Activated T-cell treated with anti-CD3 and anti-CD28 coated beads, Interleukin-2, amount 50 U/mL, for 24 hours (primary cell): ENCODE measurements at places on chromosomes 6 and 20.

- no peak for DNase-seq
These were observed 715.2 kb upstream of the MANEA start for GRCh38 chr6:94862112-94862511.

GRCh38 chr6:66948106-66948505 is 1241.1 kb upstream of the EYS start:
- DNase-seq = no peak

DNA sequence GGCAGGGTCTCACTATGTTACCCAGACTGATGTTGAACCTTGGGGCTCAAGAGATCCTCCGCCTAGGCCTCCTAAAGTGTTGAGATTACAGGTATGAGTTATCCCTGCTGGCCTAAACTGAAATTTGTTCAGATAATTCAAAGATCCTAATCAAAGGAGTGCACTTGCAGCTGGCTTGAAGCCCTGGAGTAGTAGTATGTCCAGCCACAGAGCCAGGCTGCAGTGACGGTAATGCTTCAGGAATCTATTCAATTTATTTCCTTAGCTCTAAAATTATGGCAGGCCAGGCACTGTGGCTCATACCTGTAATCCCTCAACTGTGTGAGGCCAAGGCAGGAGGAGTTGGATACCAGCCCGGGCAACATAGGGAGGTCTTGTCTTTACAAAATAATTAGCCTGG is 1.4 kb upstream of the DDX43 start:
- no peak for DNase-seq

DNA sequence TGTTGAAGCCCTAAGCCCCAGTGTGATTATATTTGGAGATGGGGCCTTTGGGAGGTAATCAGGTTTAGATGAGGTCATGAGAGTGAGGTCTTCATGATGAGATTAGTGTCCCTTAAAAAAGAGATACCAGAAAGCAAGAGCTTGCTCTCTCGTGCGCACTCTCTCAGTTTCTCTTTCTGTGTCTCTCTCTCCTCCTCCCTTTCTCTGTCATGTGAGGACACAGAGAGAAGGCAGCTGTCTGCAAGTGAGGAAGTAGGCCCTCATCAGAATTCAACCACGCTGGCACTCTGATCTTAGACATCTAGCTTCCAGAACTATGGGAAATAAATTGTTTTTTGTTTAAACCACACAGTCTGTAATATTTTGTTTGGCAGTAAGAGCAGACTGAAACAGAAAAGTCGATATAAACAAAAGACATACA is 180.5 kb downstream of the IBTK start:
- no peak for DNase-seq

DNA sequence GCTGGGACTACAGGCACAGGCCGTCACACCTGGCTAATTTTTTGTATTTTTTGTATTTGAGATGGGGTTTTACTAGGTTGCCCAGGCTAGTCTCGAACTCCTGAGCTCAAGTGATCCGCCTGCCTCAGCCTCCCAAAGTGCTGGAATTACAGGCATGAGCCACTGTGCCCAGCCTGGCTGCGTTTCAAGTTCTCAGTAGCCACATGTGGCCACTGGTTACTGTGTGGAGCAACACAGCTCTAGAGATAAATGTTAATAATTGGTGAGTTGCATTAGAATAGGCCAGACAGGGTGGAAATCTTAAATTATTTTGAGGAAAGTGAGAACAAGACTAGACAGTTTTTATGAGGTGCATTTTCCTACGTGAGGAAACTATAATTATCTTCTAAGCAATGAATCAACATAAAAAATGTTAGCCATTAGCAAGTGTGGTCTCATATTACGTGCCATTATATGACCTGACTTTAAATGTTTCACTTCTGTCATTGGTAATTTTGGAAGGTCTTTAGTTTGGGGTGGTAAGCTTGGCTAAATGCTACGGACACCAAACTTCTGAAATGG is 129.6 kb downstream of the PLEKHG1 start:
- DNase-seq = no peak

DNA sequence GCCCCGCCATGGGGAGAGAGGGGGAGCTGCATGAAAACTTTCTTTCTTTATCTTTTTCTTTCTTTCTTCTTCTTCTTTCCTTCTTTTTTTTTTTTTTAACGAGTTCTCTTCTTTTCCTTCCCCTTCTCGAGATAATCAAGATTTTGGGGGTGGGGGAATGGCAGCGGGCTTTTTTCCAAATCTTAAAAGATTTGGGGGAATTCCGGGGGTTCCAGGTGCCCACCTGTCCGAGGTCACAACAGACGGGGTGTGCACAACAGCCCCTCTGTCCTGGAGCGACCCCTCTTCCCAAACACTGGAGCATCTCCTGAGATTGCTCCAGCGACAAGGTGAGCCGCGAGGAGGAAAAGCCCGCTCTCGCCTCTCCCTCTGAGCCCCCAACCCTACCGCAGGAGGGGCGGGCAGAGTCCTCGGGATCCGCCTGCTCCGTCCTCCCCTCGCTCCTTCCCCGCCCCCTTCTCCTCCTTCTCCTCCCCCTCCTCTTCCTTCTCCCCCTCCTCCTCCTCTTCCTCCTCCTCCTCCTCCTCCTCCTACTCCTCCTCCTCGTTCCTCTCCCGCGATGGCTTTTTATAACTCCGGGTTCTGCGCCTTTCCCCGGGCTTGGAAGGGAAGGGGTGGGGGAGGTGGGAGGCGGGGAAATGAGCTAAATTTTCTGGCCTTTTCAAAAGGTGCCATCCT is 689 bp upstream of the KCNB1 start:
- DNase-seq = no peak

DNA sequence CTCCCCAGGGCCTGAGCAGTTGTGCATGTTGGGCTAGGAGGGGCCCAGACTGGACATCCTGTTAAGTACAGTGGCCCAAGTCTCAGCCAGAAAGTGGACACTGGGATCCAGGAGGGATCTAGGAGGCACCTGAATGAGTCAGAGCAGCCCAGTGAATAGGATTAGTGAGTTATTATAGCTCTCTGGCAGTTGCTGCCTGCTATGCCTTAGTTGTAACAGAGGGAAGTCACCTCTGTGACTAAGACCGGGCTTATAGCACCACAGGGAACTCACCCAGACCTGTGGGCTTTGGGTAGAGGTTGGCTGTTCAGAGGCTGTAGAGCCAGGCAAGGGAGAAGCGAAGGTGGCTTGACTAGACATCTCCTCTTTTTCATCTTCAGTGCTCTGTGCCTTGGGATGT is 39.0 kb upstream of the AAR2 start:
- no peak for DNase-seq

DNA sequence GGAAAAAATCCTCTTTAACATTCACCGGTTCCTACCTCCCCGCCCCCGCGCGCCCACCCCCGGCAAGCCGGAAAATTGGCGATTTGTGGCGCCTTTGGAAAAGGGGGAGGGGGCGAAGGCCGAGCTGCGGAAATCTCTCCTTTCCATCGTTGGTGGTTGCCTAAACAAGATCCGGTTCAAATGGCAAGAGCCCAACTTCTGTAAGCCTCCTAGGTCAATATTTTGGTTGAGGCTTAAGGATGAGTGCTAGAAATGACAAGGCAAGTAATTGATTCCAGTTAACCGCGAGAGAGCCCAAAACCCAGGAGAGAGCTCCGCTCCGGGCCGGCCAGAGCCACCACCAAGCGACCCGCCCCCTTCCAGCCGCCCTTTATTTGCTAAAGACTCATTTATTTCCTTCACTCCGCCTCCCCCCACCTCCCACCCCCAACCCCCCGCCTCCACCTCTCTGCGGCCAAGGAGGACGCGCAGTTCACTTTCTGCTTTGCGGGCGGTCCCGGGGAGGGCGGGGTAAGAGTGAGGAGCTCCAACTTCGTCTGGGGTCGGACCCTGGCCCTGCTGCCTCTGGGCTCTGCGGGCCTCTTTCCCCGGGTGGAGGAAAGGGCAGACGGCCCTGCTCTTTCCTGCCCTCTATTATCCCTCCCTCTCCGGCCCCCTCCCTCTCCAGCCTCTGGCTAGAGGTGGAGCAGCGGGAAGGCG is 838 bp upstream of the NKX2-2 start:
- no peak for DNase-seq

GRCh38 chr20:46027245-46027853 is 1.7 kb upstream of the SLC12A5 start:
- no peak for DNase-seq

DNA sequence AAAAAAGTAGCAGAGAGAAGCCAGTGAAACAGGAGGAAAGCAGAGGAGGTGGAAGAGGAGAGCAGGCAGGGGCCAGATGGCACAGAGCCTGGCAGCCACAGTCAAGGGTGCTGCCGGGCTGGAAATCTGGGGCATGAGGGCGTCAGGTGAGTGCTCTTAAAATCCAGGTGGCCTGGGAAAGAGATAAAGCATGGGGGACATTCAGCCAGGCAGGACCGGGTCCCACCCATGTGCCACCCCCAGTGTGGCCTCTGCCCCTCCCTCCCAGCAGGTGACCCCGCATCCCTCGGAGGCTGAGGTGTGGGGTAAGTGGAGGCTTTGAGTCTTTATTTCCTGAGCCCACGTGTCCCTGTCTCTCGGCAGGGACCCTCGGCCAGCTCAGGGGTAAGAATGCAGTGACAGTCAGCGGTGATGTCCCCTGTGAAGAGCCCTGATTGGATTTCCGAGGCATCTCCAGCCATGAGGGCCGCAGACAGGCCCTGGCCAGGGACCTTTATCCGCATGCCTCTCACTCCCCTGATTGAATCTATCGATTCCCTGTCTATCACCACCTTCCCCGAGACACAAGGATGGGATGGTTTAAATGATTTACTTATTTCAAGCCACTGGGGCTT is 33.8 kb upstream of the SULF2 start:
- DNase-seq = no peak

DNA sequence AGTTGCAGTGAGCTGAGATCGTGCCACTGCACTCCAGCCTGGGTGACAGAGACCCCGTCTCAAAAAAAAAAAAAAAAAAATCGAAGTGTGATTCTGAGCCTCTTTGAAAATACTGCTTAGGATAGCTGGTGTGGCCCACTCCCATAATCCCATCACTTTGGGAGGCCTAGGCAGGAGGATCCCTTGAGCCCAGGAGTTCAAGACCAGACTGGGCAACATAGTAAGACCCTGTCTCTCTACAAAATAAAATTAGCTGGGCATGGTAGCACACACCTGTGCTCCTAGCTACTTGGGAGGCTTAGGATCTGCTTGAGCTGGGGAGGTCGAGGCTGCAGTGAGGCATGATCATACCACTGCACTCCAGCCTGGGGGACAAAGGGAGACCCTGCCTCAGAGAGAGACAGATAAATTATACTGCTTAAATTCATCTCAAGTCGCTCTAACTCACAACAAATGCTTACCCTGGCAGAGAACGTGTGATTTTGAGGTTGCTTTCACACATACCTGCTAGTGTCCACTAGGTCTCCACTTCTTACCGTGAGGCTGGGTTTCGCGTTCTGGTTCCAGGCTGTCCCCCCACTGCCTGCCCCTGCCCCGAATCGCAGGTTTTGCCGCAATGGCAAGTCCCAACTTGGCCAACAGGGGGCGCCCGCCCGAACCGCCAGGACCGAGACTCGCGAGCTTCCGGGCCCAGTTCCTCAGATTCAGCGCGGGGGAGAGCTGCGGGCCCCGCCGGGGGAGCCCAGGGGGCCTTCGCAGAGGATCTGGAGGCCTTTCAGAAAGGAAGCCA is 12.3 kb upstream of the TMC2 start:
- DNase-seq = peak; percentile 97

- DNase-seq = no peak
These were observed 6.0 kb upstream of the AVP start for GRCh38 chr20:3090565-3090964.

DNA sequence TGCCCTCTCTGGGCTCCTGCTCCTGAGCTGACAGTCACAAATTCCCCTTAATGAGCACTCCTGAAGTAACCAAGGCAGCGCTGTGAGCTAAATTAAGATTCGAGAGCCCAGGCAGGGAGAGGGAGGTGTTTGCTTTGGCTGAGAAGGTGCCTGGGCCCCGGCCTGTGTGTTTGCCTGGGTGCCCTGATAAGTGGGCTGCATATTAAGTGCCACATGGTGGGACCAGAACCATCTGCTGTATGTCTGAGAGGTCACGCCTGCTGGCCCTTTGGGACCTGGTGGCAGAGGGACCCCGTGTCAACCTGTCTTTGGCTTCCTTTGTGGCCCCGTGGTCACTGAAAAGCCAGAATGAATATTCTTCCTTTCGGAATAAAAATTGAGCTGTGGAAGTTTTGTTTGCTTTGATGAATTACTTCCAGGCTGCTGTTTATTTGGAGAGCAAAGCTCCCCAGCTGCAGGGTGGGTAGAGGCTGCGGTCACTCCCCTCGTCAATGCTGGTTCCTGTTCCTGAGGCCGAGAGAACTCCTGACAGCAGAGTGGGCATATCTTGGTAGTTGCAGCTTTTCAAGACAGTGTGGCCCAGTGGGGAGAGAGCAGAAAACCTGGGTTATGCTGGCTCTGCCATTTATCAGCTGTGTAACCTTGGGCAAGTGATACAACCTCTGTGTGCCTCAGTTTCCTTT is 17.5 kb upstream of the KCNK16 start:
- no peak for DNase-seq

GRCh38 chr6:112243861-112244827 is 10.2 kb downstream of the LAMA4 start:
- no peak for DNase-seq

GRCh38 chr6:135722190-135722589 is 129.3 kb upstream of the PDE7B start:
- DNase-seq = no peak
